ENCODE measurements at places on chromosomes 6 and 20.

GRCh38 chr6:168923171-168923570 lies 330.5 kb downstream of the THBS2 start:
- no peak for DNase-seq

GRCh38 chr6:135922746-135923145 lies 71.2 kb downstream of the PDE7B start:
- DNase-seq, result no peak

GRCh38 chr6:1601158-1602048 lies 8.3 kb upstream of the FOXC1 start:
- no peak for DNase-seq

GRCh38 chr20:54195483-54196472 lies 12.1 kb upstream of the PFDN4 start:
- DNase-seq, result no peak

- DNase-seq, result no peak
These were observed 16.0 kb downstream of the EPHA7 start for GRCh38 chr6:93403390-93403789.

DNA sequence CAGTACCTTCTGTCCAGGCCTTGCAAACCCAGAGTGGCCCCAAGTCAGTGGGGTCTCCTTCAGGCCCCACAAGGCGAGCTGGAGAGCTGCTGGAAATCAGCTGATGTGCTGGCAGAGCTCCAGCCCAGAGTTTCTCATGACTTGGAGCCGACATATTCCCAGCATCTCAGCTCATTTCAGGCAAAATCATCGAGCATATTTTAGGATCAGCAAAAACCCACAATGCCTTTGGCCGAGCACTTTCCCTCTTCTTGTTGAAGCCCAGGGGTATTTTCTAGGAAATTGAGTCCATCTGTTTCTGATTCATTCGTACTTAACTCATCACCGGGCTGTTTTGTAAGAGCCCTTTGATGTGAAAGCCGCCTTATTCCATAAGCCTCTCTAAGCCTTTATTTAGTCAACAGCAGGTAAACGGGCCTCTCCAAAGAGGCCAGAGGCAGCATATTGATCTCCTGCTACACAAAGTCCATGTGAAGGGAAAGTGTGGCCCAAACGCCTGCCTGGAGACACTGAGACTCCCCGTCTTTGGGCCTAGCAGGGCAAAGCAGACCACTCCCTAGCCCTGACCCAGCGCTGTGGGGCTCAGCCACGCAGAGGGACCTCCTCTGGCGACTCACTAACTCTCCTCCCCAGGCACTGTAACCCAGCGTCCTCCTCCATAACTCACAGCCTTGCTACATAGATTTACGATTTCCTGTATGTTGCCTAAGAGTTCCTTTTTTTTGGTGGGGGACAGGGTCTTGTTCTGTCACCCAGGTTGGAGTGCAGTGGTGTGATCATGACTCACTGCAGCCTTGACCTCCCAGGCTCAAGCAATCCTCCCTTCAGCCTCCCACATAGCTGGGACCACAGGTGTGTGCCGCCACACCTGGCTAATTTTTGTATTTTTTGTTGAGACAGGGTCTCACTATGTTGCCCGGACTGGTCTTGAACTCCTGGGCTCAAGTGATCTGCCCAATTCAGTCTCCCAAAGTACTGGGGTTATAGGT lies 12.1 kb upstream of the C20orf203 start:
- DNase-seq, result no peak

DNA sequence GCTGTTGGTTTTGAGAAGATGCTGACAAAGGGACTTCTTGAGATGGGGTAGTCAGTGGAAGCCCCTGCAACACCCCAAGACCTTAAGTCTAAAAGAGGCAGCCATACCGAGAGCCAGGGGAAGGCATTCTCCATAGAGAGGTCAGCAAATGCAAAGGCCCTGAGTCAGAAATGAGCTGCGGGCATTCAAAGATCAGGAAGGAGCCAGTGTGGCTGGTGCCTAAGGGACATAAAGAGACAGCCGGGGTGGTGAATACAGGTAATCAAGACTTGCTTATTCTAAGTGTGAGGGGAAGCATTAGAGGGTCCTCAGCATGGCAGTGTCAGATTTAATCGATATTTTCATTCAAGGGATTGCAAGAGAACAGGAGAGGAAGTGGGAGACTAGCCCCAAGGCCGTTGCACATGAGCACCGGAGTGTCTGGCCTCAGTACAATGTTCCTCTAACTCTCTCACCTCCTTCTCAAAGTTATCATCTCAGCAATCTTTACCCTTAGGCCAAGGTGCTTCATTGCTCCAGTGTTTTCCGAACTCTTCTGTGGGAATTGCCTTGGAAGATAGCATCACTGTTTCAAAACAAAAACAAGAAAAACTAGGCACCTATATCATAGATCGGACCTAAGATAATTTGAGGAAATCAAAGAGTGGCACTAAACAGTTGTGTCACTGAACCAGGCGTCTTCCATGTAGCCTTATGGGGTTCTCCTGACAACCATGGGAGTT lies 173.2 kb downstream of the DOK5 start:
- no peak for DNase-seq

GRCh38 chr20:4987130-4987529 lies 14.2 kb downstream of the SLC23A2 start:
- no peak for DNase-seq

GRCh38 chr20:58790454-58790853 lies 60.2 kb downstream of the GNAS-AS1 start:
- no peak for DNase-seq

- no peak for DNase-seq
These were observed 17.2 kb downstream of the CYP39A1 start for GRCh38 chr6:46635462-46635861.

GRCh38 chr6:118537574-118537973 lies 10.5 kb upstream of the PLN start:
- DNase-seq, result no peak

GRCh38 chr6:13383328-13384163 lies 55.2 kb upstream of the TBC1D7 start:
- no peak for DNase-seq

GRCh38 chr6:22658934-22659333 lies 89.6 kb downstream of the HDGFL1 start:
- DNase-seq, result no peak

- DNase-seq, result no peak
These were observed 407.7 kb upstream of the JARID2 start for GRCh38 chr6:14838133-14838583.

- no peak for DNase-seq
These were observed 22.4 kb downstream of the RNF8 start for GRCh38 chr6:37376078-37376743.

DNA sequence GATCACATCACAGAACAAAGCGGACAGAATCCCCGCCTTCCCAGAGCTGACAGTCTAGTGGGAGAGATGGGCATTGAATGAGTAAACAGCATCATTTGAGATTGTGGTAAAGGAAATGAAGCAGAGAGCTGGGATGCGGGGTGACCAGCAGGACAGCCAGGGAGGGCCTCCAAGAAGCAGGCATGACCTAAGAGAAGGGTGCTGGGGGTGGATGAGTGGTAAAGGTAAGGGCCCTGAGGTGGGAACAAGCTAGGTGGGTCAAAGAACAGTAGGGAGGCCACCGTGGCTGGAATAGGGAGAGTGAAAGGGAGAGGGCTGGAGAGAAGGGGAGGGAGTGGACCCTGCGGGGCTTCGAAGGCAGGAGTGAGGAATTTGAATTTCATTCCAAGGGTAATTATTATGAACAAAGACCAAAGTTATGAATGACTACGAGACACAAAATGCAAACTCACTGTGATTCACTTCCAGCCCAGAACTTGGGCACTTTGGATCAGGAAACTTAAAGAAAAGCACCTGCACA lies 61.4 kb downstream of the CEBPB start:
- DNase-seq, result no peak

GRCh38 chr20:59082981-59083380 lies 40.4 kb upstream of the PRELID3B start:
- no peak for DNase-seq

DNA sequence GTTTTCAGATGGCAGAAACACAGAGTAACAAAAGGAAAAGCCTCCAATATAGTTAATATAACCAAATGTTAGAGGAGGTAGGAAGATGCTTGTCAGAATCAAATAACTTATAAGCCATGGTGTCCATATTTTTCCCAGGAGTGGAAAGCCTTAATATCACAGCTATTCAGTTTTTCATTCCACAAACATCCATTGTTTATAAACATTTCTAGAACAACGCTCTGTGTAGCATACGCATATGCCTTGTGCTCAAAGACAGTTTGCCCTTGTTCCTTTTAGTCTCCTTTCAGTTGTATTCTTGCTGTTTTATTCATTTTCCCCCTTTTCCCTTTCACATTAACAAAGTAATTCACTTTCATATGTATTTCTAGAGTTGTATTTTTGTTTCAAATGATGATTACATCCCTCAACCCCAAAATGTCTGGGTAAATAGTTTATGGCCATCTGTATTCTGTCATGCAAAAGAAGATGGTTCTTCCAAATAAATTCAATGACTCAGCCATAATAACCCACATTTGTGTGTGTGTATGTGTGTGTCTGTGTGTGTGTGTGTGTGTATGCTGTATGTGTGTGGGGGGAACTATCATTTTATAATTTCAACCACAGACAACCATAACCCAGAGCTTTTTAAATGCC lies 455.7 kb upstream of the SOX4 start:
- DNase-seq, result no peak

- DNase-seq, result no peak
These were observed 23.3 kb upstream of the SMIM26 start for GRCh38 chr20:18543932-18544331.

DNA sequence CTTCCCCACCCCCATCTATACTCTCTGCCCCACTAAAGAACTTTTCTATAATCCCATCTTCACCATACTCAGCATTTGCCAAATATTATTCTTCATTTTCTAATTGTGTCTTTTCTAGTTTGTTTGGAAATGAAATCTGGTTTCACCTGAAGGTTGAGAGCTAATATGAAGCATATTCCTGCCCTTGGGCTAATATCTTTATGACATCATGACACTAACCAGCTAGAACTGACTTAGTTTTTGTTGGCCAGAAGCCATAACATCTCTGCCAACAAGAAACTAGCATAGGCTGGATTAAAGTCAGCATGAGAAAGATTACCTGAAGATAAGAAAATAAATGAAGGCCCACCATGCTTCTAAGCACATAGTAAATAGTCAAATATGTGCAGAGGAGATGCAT lies 16.7 kb downstream of the UNC5CL start:
- DNase-seq, result no peak

DNA sequence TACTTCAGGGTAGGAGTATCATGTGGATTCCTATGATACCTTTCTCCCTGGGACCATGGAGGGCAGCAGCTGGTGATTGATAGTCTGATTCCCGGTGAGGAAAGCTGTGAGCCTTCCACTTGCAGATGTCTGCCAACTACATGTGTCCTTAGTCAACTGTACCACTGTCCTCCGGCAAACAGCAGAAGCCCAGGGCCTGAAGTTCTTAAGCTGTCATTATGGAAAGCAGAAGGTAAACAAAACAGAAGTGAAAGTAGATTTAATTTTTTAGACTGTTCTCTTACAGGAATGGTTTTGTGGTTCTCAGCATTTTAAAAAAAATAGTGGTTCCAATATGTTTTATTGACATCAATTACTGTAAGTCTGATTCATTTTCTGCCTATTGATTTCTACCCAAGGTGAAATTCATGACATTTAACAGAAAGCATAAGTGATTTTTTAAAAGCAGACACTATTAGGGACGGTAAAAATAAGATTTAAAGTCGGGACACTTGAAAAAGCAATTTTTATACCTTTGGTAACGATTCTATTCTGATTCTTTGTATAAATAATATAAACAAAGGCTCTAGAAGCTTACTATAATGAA lies 36.6 kb downstream of the PTPN1 start:
- DNase-seq, result no peak

DNA sequence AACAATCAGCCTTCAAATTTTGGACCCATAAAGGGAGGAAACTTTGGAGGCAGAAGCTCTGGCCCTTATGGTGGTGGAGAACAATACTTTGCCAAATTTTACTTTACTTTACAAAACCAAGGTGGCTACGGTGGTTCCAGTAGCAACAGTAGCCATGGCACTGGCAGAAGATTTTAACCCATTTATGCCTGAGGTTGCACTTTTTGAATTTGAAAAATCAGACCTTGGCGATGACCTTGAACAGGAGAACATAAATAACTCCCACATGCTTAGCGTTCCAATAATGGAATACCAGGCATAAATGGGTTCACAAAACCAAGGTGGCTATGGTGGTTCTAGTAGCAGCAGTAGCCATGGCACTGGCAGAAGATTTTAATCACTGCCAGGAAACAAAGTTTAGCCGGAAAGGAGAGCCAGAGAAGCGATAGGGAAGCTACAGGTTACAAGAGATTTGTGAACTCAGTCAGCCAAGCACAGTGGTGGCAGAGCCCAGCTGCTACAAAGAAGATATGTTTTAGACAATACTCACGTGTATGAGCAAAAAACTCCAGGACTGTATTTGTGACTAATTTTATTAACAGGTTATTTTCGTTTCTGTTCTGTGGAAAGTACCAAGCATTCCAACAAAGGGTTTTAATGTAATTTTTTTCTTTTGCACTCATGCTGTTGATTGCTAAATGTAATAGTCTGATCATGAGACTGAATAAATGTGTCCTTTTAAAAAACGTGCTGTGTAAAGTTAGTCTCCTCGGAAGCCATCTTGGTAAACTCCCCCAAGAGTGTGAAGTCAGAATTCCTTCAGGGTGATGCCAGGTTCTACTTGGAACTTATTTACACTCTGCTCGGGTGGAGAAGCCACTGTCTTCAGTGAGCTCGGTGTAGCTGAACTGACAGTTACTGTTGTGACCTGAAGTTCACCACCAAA lies 6.7 kb downstream of the SFT2D1 start:
- no peak for DNase-seq

DNA sequence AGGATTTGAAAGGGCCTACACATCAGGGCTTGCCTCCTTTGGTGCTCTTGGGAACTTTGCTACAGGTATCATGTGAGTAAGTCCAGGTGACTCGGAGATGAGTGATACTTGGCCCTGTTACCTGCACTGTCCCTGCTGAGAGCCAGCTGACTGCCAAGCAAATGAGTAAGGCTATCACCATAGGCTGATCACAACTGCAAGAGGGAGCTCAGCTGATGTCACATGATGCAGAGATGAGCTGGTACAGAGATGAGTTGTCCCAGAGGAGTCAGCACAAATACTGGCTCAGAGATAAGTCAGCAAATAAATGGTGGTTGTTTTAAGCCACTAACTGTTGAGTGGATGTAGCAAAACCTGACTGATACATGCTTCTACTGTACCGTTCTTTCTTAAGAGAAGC lies 41.4 kb downstream of the LAMP5 start:
- no peak for DNase-seq

DNA sequence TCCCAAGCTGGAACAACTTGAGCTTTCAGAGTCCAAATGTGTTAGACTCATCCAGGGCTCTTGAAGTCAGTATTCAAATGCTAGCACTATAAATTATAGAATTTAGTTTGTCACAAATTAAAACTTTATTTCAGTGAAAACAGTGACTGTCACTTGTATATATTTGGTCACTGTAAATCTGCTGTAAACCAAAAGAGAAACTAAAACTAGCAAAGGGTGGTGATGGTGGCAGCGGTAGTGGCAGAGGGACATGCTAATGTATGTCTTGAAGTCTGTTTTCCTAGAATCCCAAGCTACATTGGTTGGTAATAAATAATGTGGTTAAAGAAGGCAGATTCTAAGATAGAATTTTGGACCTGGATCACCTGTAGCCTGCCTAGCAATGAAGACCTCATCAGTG lies 140.4 kb upstream of the CENPW start:
- DNase-seq, result no peak

Measured in effector CD4-positive, alpha-beta T cell (primary cell).